ENCODE measurements at places on chromosomes 1 and 21.
A peak's percentile ranks its signal among the peaks of the same experiment; 100 is the strongest.

- DNase-seq = no peak
These were observed 15.3 kb downstream of the SLC16A4 start for GRCh38 chr1:110375490-110375889.

DNA sequence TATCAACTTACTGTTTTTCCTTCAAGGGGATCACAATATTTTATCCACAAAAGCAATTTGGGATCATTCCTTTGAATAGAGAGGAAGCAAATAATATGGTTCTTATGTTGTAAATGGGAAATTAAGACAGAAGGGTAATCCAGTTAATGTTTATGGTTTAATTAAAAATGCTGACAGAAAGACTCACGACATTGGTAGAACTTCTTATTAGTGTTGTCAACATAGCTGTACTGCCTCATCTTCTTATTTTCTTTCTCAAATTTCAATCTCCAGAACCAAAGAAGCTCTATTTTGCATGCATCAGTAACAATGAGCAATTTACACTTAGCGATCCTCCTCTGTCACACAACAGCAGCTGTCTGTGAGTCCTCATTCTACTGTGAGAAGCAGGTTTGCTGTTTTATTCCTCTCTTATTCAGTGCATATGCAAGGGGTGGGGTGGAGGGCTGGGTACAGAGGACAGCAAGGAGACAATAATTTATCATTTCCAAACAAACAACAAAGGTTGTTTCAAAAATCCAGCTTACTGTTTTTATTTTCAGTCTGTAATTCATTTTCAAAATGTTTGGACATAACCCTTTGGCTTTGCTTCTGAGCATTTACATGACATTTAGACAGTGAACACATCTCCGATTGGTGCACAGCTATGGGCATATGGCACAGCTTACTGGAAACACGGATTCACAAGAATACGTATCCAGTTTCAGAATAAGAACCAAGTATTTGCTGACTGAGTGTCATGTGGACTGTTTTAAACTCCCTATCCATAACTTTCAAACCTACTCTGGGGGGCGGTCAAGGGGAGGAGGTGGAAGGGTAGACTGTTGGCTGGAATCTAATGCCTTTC is 335.9 kb downstream of the RGS7 start:
- no peak for DNase-seq

- DNase-seq = no peak
These were observed 14.0 kb upstream of the CTRC start for GRCh38 chr1:15424146-15424667.

DNA sequence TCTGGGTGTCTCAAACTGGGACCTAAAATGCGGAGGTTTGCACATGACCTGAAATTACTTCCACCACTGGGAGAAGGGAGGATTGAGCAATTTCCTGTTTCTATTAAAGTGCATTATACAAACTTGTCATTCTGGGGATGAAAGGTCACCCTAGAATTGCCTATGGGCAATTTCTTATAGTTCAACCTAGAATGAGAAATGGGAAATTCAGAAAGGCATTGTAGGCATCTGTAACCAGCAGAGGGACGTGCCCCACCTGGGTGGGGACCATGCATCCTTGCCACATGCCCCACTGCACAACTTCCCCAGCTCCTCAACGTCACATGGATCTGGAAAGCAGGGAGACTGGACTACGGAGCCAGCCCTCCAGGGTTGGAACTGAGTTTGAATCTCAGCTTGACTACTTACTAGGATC is 47.0 kb downstream of the MRPL39 start:
- no peak for DNase-seq

DNA sequence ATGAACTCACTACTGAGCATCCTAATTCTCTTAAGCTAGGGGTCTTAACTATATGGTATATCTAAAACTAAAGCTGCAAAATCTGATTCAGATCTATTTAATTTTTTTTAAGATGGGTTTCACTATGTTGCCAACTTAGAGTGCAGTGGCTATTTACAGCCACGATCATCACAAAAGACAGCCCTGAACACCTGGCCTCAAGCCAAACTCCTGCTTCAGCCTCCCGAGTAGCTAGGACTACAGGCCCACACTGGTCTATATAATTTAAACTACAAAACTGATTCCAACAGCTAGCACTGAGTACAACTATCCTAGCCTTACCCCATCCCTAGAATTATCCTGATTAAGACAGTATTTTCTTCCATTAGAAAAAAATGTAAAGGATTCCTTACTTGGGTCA is 37.1 kb downstream of the EIF4G3 start:
- peak; percentile 40 for DNase-seq

GRCh38 chr1:46519209-46519608 is 29.6 kb downstream of the DMBX1 start:
- DNase-seq = no peak

GRCh38 chr1:31042656-31043055 is 22.9 kb downstream of the PUM1 start:
- DNase-seq = no peak

DNA sequence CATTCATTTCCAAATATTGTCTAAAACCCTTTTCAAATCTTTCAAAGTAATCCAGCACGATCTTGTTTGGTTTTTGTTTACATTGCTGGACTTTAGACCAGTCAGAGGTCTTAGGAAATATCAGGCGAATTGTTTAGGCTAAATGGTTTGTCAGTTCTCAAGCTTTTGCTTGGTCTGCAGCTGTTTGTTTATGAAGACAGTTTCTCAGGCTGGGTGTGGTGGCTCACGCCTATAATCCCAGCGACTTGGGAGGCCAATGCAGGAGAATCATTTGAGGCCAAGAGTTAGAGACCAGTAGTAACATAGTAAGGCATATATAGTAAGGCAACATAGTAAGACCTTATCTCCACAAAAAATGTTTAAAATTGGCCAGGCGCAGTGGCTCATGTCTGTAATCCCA is 77.5 kb downstream of the DNTTIP2 start:
- no peak for DNase-seq

GRCh38 chr1:15401391-15402055 is 8.2 kb upstream of the EFHD2 start:
- DNase-seq = no peak

- no peak for DNase-seq
These were observed 68.5 kb upstream of the CACYBP start for GRCh38 chr1:174931214-174931613.
